Activated CD4-positive, alpha-beta memory T cell treated with anti-CD3 and anti-CD28 coated beads for 36 hours (primary cell): ENCODE measurements at places on chromosomes 4 and X.

DNA sequence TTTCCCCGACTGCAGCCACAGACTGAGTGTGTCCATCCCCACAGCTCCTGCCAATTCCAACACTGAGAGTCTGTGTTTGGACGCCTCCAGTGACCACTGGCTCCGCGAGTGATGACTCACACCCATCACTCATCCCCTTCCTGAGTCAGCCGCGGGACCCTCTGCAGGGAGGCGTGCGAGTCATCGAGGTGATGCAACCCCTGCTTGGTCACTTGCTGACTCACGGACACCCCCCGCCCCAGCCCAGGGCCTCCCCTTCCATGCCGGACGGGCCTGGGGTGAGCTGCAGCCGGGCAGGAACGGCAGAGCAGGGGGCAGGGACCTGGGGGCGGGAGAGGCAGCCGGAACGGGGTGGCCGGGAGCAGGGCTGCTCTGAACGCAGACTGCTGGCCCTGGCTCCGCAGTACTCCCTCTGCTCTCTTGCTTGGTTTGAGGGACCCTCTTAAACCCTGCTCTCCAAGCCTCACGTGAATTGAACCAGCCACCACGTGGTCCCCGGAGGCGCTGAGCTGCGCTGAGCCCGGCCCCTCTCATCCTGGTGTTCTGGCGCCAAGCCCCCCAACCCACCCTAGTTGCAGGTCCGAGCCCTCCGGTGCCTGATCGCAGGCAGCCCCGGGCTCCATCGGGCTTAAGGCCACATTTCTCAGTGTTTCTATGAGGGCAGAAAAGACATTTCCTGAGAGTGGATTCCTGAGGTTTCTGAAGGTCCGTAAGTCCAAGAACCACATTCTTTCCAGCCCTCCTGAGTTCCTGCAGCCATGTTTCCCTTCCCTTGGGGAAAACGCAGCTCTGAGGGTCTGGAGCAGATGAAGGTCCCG is 32.4 kb downstream of the FGFRL1 start:
- DNase-seq, result peak; percentile 65
- no peaks in the 10 kb centered on the region for H3K36me3 ChIP-seq
- peaks cover 27% of the 10 kb centered on the region for H3K27me3 ChIP-seq
- H3K4me3 ChIP-seq, result no peak overlapping the region

GRCh38 chrX:12013211-12013618 is 125.1 kb upstream of the FRMPD4 start:
- no peak for DNase-seq
- H3K36me3 ChIP-seq, result no peaks in the 10 kb centered on the region
- H3K27ac ChIP-seq, result no peak overlapping the region
- H3K4me1 ChIP-seq, result no peaks in the 10 kb centered on the region
- no peaks in the 10 kb centered on the region for H3K27me3 ChIP-seq
- no peak overlapping the region for H3K4me3 ChIP-seq

- H3K27me3 ChIP-seq, result peaks cover 5% of the 10 kb centered on the region
- H3K27ac ChIP-seq, result no peak overlapping the region
- no peaks in the 10 kb centered on the region for H3K36me3 ChIP-seq
- no peaks in the 10 kb centered on the region for H3K4me1 ChIP-seq
- DNase-seq, result no peak
These were observed 123.8 kb upstream of the DDIT4L start for GRCh38 chr4:100314057-100314456.

DNA sequence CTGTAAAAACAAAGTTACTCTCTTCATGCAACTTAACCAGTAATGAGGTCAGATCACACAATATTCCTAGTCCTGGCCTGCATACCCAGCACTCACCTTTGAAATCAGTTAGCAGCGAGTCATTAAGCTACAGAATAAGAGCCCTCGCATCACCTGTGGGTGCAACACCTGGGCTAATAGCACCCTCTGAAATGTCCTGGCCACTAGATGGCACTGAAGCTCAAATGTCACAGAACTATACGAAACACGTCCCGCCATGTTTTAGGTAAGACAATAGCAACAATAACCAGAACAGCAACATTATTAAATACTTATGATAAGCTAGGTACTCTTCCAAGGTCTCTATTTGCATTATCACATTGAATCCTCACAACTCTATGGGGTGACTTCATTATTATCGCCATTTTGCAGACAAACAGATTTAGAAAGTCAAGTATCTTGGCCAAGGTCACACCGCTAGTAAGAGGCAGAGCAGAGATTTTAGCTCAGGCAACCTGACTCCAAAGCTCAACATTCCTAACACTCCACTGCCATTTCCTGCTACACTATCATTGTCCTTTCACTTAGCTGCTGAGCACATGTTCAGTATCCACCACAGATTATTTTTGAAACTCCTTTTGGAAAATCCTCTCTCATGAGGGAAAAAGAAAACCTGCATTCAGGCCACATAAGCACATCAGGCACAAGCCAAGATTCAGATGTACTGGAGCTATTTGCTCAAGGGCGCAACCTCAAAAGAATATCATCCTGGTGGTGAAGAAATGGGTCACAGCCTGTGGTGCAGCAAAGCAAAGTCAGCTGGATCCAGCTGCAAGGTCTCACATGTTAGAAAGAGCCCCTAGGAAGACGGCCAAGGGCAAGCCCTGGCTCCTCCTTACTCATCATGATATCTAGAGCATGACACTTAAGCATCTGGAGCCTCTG is 59.5 kb upstream of the KDR start:
- H3K4me3 ChIP-seq, result no peak overlapping the region
- H3K27ac ChIP-seq, result no peak overlapping the region
- H3K4me1 ChIP-seq, result no peaks in the 10 kb centered on the region
- peaks cover 7% of the 10 kb centered on the region for H3K27me3 ChIP-seq
- no peaks in the 10 kb centered on the region for H3K36me3 ChIP-seq
- DNase-seq, result peak; percentile 25

- H3K4me3 ChIP-seq, result peak overlapping the region; percentile 81
- H3K4me1 ChIP-seq, result peaks cover 20% of the 10 kb centered on the region
- H3K27me3 ChIP-seq, result no peaks in the 10 kb centered on the region
- DNase-seq, result no peak
These were observed 96.6 kb downstream of the PHKA2 start for GRCh38 chrX:18887177-18887824.
